ENCODE measurements at places on chromosomes 1 and 21. TPM values are rescaled to one million over a fixed set of nuclear protein-coding genes. Genes with fewer than 3 reads are reported as not detected.
A peak's percentile ranks its signal among the peaks of the same experiment; 100 is the strongest.

AVPR1B gene
- not detected for total RNA-seq

GRCh38 chr1:43614211-43614610 lies 35.7 kb upstream of the KDM4A start:
- DNase-seq: no peak

DNA sequence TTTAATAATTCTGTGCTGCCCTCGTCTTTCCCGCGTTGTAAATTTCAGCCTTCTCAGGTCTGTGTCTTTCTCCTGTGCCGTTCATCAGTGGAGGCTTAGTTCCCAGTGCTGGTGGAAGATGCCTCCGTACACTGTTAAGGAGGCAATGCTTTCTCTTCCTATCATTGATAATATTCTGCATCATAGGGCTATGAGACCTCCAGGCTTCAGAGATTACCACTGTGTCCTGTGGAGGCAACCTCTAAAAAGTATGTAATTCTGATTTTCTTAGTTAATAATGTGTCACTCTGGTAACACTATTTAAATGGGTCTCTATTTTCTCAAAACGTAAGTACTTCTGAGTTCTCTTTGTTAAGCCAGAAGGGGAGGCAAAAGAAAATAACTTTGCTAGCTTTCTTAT lies 538.3 kb downstream of the SMYD3 start:
- DNase-seq: no peak

DNA sequence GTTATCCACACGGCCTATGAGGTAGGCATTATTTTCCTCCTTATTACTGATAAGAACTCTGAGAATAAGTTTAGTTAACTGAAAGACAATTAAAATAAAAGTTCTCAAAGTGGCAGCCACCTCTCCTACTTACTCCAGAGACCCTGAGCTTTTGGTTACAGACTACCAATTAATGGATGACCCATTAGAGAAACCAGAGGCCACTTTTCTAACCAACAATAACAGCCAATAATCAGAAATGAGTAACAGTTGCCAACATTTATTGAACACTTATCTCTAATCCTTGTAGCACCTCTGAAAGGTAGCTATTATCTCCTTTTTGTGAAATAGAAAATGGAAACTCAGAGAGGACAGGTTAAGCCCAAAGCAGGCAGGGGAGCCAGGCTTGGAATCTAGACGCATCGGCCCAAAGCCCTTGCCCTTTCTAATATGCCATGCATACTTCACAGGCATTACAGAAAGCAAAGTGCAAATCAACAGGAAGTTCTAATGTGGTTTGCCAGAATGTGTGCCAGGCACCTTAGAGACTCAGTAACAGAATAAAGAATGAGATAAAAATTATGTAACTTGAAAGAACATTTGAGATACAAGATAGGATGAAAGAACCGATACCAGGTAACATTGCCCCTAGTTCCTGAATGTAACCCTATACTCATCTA lies 50.0 kb downstream of the BEND5 start:
- DNase-seq: no peak

DNA sequence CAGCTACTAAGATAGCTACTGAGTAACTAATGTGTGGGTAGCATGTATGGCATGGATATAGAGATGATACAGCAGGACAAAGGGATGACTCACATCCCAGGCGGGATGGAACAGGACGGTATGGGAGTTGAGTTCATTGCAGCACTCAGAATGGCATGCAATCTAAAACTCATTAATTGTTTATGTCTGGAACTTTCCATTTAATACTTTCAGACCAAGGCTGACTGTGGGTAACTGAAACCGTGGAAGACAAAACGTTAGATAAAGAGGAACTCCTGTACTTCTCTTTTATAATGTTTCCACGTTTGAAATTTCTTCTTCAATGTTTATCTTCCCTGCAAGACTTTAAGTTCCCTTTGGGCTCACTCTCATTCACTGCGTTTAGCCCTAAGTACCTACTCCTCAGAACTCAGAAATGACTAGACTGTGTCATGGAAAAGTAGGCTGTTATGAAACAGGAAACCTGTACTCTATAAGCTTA lies 151.9 kb downstream of the MAGI3 start:
- DNase-seq: no peak

DNA sequence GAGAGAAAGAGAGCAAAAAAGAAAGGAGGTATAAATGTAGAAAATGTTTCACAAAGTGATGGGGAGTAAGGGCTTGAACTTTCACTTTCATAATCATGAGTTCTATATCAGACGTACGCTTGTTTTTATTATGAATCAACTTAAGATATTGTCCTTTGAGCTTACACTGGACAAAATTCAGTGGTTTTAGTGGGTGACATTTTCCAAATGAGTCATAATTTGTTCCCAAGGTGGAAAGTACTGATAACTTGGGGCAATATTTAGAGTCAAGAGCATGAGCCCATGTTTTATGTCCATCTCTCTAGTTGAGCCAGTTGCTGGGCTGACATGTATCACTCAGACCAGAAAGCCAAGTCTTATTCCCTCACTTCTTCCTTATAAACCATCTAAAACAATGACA lies 161.6 kb downstream of the CHRM3 start:
- DNase-seq: no peak

GRCh38 chr1:58784758-58785441 lies 1.1 kb upstream of the JUN start:
- DNase-seq: peak; percentile 73

- peak; percentile 14 for DNase-seq
Measured at GRCh38 chr1:209248649-209249279, 334.8 kb upstream of the CAMK1G start.

DNA sequence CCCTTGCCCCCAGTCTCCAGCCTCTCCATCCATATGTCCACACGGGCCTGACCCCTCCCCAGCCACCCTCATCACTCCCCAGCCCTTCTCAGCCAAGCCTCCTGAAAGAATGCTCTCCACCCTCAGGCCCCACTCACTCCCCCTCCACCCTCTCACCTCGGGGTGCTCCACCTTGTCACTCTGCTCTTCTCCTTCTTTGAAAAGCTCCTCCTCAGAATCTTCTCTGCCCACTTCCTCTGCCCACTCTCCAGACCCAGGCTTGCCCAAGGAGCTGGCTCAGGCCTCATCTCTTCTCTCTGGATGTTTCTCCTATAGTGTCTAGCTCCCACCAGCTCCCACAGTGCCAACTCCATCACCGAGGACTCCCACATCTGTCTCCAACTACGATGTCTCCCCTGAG lies 13.9 kb downstream of the COL8A2 start:
- DNase-seq: no peak

- DNase-seq: no peak
Measured at GRCh38 chr1:10765734-10766478, 30.5 kb downstream of the CASZ1 start.

DNA sequence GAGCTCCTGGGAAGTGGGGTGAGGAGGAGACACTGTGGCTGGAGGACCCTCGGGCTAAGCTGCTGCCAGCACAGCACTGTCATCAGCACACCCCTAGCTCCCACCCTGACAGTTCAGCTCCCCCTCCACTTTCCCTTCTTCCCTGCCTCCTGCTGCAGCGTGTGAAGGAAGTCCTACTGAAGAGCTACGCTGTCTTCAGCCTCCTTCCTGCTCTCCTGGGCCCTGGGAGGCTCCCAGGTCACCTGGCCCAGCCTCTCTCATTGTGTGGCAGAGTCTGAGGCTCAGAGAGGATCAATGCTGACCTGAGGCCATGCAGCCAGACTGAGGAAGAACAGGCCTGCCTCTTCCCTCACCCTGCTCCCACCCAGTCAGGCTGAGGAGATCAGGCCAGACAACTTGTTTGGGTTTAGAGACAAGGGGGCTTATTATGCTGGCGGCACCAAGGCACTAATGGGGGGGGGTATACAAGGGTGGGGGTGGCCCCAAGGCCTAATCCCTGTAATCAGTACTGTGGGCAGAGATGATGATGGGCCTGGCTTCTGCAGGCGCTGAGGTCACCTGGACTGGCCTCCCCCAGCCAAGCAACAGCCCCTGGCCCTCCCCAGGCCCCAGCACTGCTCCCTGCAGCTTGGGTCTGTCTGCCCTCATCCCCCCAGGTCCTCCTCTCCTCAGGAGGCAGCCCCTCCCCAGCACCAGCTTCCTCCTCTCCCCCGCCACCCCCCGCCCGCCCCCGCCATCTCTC lies 9.1 kb downstream of the NES start:
- no peak for DNase-seq

- no peak for DNase-seq
Measured at GRCh38 chr1:80158266-80158665, 1151.7 kb upstream of the ADGRL4 start.

- no peak for DNase-seq
Measured at GRCh38 chr1:982765-983436, 1.0 kb upstream of the PERM1 start.

GRCh38 chr1:53946252-53947171 lies at the start of gene LRRC42:
Gene LRRC42, plus strand, starts transcription at chr1:53946350. Its CDS starts 5,650 bp downstream, at chr1:53952000.
- no peak for DNase-seq

LORICRIN gene
- not detected for total RNA-seq

DNA sequence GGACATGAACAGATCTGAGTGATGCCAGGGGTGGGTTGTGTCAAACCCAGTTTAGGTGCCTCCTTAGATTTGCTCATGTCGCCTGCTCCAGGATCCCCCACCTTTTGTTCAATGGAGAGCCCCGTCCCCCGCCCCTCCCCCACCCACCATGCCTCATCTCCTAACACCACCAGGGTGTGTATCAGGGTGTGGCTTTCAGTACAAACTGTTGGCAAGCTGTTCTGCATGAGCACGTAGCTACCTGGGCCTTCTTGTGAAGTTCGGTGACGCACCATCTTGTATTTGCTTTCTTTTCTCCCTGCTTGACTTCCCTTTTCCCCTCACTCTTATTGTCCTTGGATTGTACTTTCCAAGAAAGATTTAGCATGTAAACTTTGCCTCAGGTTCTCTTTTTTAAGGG lies 94.8 kb downstream of the EBNA1BP2 start:
- DNase-seq: no peak

- no peak for DNase-seq
Measured at GRCh38 chr1:36475910-36476604, 6.7 kb downstream of the CSF3R start.

TSPEAR gene
- not detected for total RNA-seq

SFN gene
- total RNA-seq: 0.62 TPM

DNA sequence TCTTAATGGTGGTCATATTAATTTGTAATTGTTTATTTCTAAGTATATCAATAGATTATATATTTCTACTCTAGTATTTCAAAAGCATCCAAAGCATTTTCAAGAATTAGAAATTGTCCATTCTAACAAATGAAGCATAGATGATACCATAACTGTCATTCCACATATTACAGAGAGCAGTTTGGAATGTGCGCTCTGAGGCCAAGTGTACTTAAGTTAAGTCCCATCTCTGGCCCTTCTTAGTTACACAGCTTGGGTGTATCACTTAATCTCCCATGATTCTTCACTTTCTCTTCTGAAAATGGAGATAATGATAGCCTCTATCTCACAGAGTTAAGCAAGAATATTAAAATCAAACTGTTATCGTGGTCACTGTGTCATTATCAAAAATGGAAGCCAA lies 281.1 kb downstream of the MRPL39 start:
- DNase-seq: no peak

- DNase-seq: no peak
Measured at GRCh38 chr1:247562198-247562597, 13.3 kb downstream of the GCSAML start.

- DNase-seq: no peak
Measured at GRCh38 chr1:55211863-55212262, 3.3 kb downstream of the USP24 start.

TMCO4 gene
- total RNA-seq: 16.1 TPM

TMEM61 gene
- total RNA-seq: 0.16 TPM

INKA2 gene
- total RNA-seq: 2.2 TPM

SPRR2E gene
- total RNA-seq: not detected

GRCh38 chr21:27424601-27425000 lies 457.7 kb upstream of the ADAMTS5 start:
- no peak for DNase-seq

DNA sequence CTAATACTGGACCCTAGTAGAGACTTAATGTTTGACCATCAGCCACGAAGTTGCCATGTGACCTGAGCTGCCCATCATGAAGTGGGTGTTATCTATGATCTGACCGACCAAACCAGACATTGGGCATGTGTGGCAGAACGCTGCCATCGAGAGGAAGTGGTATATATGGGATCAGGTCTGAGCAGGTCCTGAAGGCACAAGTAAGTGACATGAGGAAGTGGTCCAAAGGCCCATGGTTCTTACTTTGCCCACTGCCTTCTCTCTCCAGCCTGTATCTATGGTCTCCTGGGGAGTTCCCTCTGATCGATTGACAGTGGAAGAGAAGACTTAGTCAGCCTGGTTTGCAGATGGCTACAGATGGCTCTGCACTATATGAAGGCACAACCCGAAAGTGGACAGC lies 7.9 kb downstream of the SPSB1 start:
- DNase-seq: no peak

DNA sequence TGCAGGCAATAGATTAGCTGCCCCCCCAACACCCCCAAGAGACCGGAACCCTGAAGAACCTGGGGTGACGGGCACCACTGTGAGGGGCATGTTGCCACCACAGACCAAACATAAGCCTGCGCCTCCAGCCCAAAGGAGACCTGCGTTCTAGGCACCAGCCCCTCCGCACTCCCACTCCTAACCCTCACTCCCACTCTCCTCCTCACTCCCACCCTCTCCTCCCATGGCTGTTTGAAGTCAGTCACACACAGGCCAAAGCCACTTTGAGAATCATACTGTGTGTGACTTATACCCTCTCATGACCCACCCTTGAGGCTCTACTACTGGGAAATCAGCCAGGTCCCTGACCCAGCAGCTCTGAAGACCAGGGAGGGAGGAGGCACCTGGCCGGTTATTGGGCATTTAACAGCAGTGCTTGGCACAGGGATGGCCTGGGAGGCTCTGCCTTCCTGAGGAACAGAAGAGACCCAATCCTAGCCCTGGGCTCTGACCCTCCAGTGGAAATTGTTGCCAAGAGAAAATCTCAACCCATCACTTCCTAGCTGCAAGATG lies 43.5 kb downstream of the FBXO2 start:
- no peak for DNase-seq

Measured in activated T-helper 2 cell treated with anti-CD3 and anti-CD28 coated beads, Interferon-gamma antibody, Interleukin-2, Interleukin-4, amounts not matched to agents 10 μg/mL and 5 μg/mL and 100 μg/mL, durations not matched to agents 14 hours and 24 hours and 36 hours (primary cell).